NAMALWA (cell line): ENCODE measurements at places on chromosomes 6 and 20.

DNA sequence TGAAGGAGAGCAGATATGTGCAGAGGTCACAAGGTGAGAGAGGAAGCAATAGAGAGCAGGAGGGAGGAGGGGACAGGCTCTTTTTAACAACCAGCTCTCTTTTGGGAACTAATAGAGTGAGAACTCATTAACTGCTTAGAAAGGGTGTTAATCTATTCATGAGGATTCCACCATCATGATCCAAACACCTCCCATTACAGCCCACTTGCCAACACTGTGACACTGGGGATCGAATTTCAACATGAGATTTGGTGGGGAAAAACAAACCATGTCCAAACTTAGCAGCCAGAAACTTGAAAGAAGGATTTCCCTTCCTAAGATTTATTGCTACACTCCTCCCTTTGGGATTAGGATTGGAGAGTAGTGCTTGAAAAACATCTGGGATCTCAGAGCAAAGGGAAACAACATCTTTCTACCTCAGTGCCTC lies 135.5 kb upstream of the PLCB4 start:
- no peak for DNase-seq

GRCh38 chr20:48455651-48456365 lies 372.0 kb downstream of the PREX1 start:
- DNase-seq = no peak

GRCh38 chr6:106735828-106736227 lies 106.5 kb downstream of the QRSL1 start:
- no peak for DNase-seq

DNA sequence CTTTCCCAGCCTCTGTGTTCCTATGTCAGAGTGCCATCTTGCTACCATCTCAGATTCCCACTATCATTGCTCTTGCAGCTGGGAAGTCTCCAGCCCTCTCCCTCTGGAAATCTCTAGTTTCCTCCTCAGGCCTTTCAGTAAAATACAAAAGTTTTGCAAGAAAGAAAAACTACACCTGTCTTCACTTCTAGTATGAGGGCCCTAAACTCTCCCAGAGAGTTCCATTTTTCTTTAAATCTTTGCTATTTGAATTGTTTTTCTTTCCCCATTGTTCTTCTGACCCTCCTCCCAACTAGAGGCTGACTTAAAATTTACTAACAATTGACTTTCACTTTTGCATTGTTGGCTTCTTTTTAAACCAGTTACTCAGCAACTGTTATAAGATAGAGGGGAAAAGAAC lies 62.8 kb downstream of the LY86 start:
- no peak for DNase-seq

GRCh38 chr6:38634518-38634917 lies 5.2 kb downstream of the BTBD9 start:
- no peak for DNase-seq

GRCh38 chr6:35300848-35301247 lies 3.2 kb downstream of the DEF6 start:
- no peak for DNase-seq

DNA sequence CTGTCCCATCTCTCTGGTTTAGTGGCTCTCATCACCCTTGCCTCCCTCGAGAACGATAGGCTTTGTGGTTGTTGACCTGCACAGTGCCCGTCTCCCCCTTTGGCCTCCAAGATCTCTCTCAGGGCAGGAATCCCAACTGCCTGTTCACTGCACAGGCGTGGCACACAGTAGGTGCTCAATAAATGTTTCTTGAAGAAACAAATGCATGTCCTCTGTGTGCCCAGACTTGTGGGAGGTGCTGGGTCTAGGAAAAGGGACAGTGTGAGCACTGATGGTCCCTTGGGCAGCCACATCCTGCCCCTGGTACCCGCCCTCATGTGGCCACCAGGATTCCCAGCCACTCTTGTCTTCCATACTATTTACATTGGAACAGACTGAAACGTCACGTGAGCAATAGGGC lies 2.6 kb upstream of the BPIFB6 start:
- DNase-seq = no peak
